ENCODE measurements at places on chromosomes 12 and 14.

- DNase-seq: no peak
These were observed 748 bp downstream of the MAPKAPK5 start for GRCh38 chr12:111842556-111843396.

DNA sequence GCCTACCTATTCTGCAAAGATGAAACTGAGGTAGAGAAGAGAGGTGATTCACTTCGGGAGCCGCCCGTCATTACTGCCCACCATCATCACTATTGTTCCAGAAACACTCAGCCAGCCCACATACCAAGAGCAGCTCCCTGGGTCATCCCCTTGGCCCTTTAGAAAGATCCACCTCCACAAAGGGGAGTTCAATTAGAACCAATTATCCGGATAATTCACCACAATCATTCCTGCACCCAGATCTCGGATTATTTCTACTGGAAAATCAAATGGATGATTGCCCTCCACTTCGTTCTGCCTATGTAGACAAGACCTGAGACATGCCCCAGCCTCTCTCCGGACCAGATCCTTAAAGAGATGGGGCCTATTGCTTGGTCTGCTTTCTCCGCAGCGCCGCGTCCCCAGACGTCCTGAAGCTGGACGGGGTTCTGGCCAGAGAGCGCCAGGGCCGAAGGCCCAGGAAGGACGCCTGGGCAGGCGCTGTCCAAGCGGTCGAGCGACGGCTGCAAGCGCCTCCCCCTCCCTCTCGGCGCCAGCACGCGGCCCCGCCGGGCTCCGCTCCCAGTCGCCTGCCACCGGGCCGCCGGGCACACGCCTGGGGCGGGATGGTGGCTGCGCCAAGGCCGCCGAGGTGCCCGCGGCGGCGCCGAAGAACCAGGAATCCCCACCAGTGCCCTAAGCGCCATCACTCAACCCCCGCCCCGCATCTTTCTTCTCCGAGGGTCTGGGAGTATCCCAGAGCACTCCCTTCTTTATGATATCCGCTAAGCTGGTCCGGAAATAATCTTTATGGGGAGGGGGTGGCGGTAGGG is 1.3 kb upstream of the ASCL1 start:
- no peak for DNase-seq

GRCh38 chr12:122471324-122472226 is 29.2 kb downstream of the ZCCHC8 start:
- peak; percentile 31 for DNase-seq

GRCh38 chr14:49972823-49973222 is 79.9 kb downstream of the ARF6 start:
- no peak for DNase-seq

DNA sequence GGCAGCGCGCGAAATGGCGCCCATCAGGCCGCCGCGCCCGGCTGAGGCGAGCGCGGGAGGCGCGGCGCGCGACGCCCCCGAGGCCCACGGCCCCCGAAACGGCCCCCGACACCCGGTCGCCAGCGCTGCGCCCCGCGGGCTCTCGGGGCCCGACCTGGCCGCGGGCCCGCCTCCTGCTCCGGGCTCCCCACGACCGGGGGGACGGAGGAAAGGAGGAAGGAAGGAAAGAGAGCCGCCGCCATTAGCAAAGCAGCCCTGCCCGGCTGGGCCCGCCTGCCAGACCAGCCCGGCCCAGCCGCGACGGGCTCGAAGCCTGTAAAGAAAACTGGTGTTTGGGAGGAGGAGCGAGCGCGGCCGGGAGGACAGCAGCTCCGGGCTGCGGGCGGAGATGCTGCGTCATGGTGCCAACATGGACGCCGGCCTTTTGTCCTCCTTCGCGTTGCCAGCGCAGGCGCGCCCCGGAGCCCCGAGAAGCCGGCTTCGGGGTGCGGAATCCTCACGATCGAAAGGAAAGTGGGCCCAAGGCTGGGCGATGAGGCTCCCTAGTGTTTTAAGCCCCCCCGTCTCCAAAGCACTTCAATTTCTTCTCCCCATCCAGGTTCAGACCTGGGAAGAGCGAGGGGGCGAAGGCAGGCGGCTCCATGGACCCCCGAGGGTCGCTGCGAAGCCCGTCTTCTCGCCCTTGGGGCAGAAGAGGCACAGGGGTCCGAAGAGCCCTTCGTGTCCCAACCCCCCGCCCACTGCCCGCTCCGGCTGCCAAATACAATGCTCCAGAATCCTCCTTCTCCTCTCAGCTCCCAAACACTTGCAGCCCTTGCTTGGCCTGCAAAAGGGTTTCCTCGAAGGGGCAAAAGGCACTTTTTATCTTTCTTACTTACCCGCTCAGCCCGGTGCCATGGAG is 2.9 kb upstream of the SETD1B start:
- DNase-seq: no peak

DNA sequence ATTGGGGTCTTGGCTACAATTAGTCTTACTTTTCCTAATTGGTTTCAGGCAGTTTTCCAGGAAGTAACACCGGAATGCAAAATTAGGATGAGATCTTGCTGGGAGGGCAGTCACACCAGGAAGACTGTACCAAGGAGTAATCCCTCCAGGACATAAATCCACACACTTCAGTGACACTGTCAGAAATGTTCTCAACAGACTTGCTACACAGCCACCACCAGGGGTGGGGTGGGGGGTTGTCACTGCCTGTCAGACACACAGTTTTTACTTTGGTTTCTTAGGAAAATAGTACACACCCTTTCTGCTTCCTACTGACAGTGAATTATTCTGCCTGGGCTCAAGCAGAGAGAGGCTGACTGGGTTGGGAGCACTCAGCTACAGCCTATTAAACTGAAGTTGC is 102.9 kb upstream of the CCDC196 start:
- no peak for DNase-seq
